BE2C (cell line): ENCODE measurements at places on chromosomes 4 and X.
A peak's percentile ranks its signal among the peaks of the same experiment; 100 is the strongest.

DNA sequence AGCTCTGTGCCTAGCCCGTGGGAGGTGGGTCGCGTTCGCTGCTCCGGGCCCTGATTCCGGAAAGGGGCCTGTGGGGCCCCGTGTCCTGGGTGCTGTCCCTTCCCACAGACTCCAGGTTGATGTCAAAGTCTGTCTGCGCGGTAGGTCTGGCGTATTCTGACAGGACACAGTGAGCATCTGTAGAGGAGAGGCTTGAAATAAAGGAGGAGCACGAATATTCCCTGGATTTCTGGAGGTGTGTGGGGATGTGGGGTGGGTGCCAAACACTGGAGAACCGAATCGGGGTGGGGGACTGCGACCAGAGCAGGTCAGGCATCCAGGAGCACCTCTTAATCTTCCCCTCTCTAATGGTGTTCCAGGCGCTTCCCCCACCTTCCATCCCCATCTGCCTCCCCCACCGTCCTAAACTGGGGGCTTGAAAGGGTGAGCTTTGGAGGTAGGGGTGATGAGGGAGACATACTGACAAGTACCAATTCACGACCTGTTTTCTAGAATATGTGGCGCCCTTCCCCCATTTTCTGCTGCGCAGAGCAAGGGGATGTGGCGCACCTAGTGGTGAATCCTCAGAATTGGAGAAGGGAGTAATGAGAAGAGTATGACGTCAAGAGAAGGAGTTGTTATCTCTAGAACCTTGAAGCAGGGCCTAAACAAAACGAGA is 877 bp downstream of the GPRASP1 start:
- peak; percentile 40 for DNase-seq

- DNase-seq: no peak
Measured at GRCh38 chr4:143356493-143356892, 19.8 kb downstream of the GAB1 start.

GRCh38 chr4:143377611-143378099 is 41.0 kb downstream of the GAB1 start:
- DNase-seq: no peak

- DNase-seq: no peak
Measured at GRCh38 chrX:102580891-102581290, 18.4 kb upstream of the ARMCX5 start.

- DNase-seq: no peak
Measured at GRCh38 chr4:183837222-183837621, 67.9 kb upstream of the STOX2 start.

- DNase-seq: no peak
Measured at GRCh38 chr4:147730333-147730732, 1.6 kb upstream of the ARHGAP10 start.

GRCh38 chr4:148944839-148945219 is 502.6 kb upstream of the NR3C2 start:
- no peak for DNase-seq

DNA sequence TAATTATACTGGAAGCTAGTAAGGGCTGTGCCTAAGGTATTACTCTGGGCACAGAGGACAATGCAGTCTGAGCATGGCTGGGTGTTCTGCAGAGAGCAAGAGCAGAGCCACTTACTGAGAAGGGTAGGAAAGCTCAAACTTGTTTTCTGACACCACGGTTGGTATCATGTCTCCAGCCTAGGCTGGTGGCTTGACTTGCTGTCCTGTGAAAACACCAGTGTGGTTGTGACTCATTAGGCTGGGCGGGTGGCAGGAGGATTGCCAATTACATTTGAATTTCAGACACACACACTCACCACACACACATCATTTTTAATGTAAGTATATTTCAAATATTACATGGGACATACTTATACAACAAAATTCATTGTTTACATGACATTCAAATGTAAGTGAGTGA is 19.7 kb upstream of the MTM1 start:
- DNase-seq: no peak

GRCh38 chr4:41866799-41867677 is 68.2 kb upstream of the TMEM33 start:
- DNase-seq: peak; percentile 43

- DNase-seq: no peak
Measured at GRCh38 chr4:136505020-136505419, 1027.3 kb downstream of the PCDH18 start.

DNA sequence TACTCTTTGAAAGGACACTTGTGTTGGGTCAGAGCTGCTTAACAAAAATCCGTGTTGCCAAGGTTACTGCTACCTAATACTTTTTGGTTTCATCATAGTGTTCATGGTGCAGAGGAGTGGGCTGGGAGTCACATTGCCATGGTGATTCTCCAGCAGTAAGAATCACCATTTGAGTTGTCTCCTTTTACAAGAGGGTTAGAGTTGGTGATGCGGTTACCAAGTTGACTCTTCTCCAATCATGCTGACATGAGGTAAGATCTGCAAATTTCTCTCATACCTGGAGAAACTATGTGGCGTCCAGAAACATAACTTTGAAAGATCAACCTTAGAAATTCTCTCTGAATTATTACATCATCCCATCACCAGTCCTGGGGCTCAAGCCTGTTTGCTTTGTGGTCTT is 242.9 kb upstream of the CNKSR2 start:
- no peak for DNase-seq

- no peak for DNase-seq
Measured at GRCh38 chr4:39825741-39826231, 127.8 kb downstream of the UBE2K start.

DNA sequence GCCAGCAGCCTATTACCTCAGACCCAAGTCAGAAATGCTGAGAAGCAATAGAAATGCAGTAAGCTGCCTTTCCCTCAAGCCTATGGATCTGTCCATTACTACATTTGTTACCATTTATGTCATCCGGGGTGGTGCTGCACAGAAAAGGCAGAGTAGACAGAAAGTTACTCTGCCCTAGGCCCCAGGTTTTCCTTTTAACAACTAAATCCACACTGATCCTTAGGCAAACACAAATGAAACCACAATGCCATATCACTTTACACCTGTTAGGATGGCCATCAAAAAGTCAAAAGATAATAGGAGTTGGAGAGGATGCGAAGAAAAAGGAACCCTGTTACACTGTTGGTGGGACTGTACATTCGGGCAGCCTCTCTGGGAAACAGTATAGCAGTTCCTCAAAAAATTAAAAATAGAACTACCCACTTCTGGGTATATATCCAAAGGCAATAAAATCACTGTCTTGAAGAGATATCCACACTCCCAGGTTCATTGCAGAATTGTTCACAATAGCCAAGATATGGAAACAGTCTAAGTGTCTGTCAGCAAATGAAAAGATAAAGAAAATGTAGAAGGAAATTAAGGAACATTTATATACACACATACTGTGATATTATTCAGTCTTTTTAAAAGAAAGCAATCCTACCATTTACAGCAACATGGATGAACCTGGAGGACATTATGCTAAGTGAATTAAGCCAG is 186.3 kb downstream of the NWD2 start:
- no peak for DNase-seq

- DNase-seq: peak; percentile 70
Measured at GRCh38 chr4:124483048-124483906, 229.3 kb downstream of the ANKRD50 start.

GRCh38 chr4:127856813-127857447 is 23.8 kb upstream of the PLK4 start:
- DNase-seq: no peak

- DNase-seq: no peak
Measured at GRCh38 chrX:82734140-82734539, 774.0 kb upstream of the POU3F4 start.

- DNase-seq: no peak
Measured at GRCh38 chr4:13920901-13921300, 293.4 kb upstream of the BOD1L1 start.

DNA sequence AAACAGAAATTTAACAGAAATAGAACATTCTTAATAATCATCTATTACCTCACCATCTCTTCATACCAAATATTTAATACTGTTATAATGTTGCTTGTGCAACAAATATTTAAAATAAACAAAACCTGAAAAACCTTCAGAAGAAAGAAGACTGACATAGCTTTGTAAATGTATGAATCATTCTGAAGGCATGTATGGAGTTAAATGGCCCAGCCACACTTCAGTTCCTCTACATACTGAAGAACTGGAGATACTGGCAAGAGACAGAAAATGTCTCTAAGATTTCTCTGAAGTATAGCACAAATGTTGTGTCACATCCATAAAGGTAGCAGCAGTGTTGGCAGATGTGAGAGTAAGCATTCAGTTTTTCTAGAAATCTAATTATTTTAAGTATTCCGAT is 275.3 kb upstream of the FGF13 start:
- no peak for DNase-seq

- DNase-seq: no peak
Measured at GRCh38 chr4:109916027-109916409, 3.3 kb downstream of the EGF start.

GRCh38 chr4:172245516-172245915 is 432.3 kb downstream of the GALNTL6 start:
- no peak for DNase-seq

- no peak for DNase-seq
Measured at GRCh38 chr4:138666366-138666765, 349.2 kb upstream of the NOCT start.

GRCh38 chrX:120367402-120368109 is 5.7 kb downstream of the ATP1B4 start:
- no peak for DNase-seq

GRCh38 chr4:84498935-84499623 is at the start of gene NKX6-1:
TSS of gene NKX6-1 (minus strand) at chr4:84499292. CDS start at chr4:84498228, 1,064 bp downstream.
- peak; percentile 98 for DNase-seq

GRCh38 chr4:108036213-108036612 is 46.5 kb downstream of the HADH start:
- no peak for DNase-seq

GRCh38 chr4:41483771-41484170 is 54.2 kb upstream of the LIMCH1 start:
- DNase-seq: no peak

DNA sequence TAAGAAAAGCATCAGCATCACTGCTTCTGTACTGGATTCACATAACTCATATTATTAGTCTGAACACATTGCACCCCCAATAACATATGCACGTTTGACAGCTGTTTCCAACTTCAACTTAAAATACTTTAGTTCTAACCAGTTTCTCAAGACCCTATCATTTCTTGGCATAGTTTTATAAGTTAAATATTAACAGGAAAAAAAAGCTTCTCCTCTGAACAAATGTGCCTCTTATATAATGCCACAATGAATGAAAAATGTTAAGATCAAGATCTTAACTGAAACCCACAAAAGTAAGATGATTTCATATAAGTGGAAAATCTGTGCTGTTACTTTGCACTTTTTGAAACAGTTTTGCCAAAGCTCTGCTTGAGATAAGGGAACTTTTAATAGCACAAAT is 652.8 kb upstream of the FAM241A start:
- DNase-seq: no peak

DNA sequence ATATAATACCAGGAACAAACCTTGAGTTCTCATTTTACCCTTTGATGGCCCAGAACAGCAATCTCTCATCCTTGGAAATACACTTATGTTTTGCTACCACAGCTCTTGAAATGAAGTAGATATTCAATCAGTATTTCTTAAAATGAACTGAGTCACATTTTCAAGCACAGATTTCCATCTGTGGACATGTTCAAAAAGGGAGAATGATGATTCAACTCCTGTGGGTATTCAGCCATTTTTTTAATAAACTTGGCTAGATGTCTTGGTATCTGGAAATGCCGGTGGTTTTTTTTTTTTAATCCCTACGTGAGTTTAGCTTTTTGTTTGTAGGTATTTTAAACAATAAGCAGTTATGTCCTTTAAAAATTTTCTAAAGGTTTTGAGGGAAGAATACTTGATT is 64.2 kb upstream of the TRPC5OS start:
- DNase-seq: no peak

GRCh38 chr4:183636923-183637322 is 22.1 kb downstream of the RWDD4 start:
- DNase-seq: no peak

DNA sequence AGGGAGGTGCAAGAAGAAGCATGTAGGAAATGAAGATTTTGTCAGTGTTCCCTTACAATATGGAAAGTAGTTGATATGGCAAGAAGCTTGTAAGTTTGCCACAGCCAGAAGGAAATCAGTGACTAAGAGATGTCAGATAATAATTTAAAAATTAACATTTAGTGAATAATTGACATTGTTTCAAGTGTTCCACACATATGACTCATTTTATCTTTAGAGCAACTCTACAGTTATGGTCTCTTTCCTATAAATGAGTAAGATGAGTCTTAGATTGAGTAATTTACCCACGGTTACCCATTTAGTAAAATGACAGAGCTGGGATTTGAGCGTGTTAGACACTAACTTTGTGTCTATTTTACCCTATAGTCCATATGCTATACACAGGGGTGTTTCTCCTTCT is 300.3 kb upstream of the IRS4 start:
- no peak for DNase-seq

GRCh38 chr4:186593587-186593973 is 38.2 kb upstream of the MTNR1A start:
- no peak for DNase-seq
